ENCODE measurements at places on chromosomes 7 and 10.

- DNase-seq = no peak
Measured at GRCh38 chr10:96374004-96374403, 15.2 kb upstream of the OPALIN start.

DNA sequence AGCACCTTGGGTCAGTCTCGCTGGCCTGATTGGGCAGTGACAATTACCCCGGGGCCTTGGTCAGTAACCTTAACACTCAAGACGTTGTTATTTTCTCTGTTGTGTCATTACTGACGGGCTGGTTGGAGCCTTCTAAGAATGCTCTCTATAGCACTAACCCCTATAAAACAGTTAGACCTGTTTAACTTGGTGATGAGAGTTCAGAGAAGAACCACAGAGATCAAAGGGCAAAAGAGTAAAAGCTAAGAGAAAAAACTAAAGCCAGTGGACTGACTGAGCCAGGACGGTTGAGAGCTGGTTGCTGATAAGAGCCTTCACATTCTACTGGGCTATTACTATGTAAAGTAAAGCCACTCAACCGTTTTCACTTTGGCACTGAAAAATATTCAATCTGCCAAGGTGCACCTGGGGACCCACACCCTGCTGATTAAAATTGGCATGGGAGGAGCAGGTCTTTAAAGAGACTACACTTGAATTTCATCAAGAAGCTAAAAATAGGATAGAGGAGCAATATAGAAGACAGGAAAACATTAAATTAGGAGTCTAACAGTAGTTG lies 13.6 kb upstream of the ITGB1 start:
- DNase-seq = no peak

- no peak for DNase-seq
Measured at GRCh38 chr7:18357691-18358090, 137.9 kb upstream of the HDAC9 start.

GRCh38 chr10:11320809-11321520 lies 290.5 kb downstream of the USP6NL start:
- no peak for DNase-seq

DNA sequence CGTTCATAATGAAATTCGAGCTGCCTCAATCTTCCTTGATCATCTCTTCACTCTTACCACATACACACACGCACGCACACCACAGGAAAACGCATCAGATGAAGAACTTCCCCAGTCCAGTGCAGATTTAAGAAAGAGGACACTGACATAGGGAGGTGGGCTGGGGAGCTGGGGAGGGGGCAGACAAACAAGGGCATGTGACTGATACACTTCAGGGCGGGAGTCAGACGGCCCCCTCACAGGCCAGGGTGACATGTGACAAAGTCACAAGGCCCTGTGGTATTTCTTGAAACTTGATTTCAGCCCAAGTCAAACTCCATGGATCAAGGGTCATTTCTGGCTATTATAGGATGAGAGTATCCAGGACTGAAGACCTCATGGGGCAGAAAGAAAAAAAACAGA lies 82.6 kb downstream of the KCNMA1 start:
- DNase-seq = no peak

DNA sequence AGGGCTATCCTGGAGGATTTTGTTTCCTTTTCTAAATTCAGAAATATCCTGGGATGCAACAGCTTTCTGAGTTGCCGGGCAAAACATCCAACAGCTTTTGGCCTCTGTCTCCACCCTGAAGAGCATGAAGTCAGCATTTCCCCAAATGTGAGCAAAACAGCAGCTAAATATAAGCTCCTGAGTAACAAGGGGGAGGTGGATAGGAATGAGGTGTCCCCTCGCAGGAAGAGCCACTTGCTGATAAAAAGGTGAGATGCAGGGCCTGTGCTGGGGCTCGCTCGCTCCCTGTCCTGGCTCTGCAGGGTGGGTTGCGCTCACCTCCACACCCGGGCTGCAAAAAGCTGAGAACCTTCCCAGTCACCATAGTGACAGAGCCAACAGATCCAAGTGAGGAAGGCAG lies 264.3 kb downstream of the ZEB1 start:
- no peak for DNase-seq

DNA sequence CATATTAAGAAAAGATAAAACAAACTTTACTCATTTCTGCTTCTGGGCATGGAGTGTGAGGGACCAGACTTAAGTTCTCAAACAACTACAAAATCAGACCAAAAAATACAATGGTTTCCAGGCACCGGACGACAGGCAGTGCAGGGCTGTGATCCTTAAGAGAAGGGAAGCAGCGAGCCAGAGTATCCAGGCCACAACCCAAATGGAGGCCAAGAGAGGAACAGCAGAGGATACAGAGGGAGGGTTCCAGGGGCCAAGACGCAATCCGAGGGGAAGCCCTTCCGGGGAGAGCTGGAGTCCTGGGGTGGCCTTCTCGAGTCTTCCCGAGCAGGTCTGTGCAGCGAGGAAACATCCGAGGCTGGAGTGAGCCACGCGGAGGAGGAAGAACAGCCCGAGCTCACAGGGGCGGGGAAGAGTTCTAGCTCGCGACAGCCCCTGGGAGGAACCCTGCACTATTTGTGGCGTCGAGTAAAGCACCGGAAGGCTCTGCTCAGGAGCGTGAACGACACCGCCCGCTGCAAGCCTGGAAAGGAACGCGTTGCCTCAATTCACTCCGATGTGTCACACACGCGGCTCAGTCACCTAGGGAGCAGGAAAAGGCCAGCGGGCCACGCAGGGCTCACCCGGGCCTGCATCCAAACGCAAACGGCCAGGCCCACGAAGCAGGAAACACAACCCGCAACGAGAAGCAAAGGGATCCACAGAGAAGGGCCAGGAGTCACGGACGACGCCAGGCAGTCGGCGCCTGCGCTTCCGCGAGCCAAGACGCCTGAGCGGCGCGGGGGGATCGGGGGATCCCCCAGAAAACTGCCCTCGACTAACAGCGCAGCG lies 933 bp upstream of the RNF32 start:
- DNase-seq = peak; percentile 83

GRCh38 chr10:1709161-1709560 lies 28.2 kb downstream of the ADARB2 start:
- no peak for DNase-seq

GRCh38 chr7:76357475-76358010 lies 1.2 kb downstream of the YWHAG start:
- no peak for DNase-seq

GRCh38 chr7:51428217-51428887 lies 111.7 kb upstream of the COBL start:
- DNase-seq = no peak

DNA sequence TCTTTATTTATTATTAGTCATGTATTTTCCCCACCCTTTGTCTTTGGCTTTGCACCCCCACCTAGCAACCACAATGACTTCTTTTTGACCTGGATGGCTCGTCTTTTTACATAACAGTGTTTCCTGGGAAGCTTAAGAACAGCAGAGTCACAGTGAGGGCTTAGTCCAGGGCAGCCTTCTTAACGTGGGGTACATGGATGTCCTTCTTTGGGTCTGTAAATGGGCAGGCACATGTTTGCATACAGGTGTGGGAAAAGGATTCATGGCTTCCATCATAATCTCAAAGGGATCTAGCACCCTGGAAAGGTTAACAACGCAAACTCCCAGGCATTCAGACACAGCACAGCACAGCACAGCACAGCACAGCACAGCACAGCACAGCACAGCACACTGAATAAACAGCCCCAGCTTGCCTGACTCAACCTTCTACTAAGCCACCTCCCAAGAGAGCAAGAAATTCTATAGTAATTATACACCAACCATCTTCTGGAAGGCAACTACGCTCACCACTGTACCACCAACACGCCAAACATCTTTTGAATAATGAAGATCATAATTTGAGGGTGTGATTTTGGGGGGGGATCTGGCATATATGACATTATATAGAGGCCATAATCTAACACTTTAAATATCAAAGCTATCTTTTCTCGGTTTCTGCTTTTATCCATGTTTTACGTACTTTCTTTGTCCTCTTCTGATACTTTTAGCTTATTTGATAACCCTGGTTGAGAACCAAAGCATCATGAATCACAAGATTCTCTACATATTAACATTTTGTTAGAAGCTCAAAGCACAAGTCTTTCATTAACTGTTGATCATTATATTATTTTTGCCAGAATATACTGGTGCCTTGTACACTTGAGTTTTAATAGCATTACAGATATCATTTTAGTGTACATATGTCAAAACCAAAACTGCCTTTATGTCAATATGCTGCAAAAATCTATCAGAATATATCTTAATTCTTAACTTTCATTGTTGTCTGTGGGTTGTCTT lies 177.2 kb upstream of the KLF14 start:
- no peak for DNase-seq

- no peak for DNase-seq
Measured at GRCh38 chr10:6977398-6978186, 397.5 kb upstream of the PRKCQ start.

DNA sequence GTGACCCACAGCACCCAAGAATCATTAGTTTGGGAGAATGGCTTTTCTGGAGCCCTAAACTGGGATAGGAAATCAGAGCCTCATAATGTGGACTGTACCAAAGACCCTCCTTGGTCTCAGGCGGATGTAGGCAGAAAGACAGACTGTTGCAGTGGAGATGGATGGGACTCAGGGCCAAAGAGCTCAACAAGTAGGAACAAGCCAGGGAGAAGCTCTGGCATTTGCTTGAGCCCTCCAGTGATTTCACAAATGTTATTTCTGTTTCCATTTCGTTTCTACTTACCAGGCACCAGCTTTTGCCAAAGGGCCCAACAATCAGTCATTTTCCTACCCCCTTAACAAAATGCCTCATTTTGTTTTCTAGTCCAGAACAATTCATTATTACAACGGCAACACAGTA lies 762.7 kb downstream of the KCNMA1 start:
- DNase-seq = no peak

- no peak for DNase-seq
Measured at GRCh38 chr10:85319826-85320225, 991.4 kb downstream of the CCSER2 start.

GRCh38 chr7:41785265-41785664 lies 82.4 kb upstream of the INHBA start:
- DNase-seq = no peak

DNA sequence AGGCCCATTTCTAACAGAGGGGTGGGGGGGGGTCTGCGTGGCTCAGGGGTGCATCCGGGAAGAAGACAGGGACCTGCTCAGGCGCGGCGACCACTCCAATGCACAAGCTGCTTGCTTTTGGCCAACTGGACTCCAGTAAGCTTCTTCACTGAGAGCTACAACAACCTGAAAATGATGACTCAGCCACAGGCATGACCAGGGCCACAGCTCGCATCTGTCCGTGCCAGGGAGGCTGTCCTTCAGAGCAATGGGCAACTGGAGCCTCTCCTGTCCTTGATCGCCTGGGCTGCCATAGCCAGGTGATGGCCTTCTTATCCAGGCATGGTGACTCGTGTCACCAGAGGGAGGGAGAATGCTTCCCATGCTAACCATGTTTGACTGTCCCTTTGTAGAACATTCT lies 81.6 kb upstream of the RNF32 start:
- no peak for DNase-seq

GRCh38 chr7:115387137-115387536 lies 465.2 kb downstream of the MDFIC start:
- DNase-seq = no peak

GRCh38 chr10:1119501-1119900 lies 63.3 kb downstream of the WDR37 start:
- DNase-seq = no peak

- DNase-seq = no peak
Measured at GRCh38 chr10:48594371-48594770, 10.5 kb downstream of the ARHGAP22 start.

GRCh38 chr10:65911151-65911835 lies 1014.5 kb upstream of the LRRTM3 start:
- DNase-seq = no peak

- DNase-seq = no peak
Measured at GRCh38 chr10:17768957-17769356, 17.0 kb downstream of the TMEM236 start.

- no peak for DNase-seq
Measured at GRCh38 chr7:95430864-95431263, 4.0 kb downstream of the PON2 start.

DNA sequence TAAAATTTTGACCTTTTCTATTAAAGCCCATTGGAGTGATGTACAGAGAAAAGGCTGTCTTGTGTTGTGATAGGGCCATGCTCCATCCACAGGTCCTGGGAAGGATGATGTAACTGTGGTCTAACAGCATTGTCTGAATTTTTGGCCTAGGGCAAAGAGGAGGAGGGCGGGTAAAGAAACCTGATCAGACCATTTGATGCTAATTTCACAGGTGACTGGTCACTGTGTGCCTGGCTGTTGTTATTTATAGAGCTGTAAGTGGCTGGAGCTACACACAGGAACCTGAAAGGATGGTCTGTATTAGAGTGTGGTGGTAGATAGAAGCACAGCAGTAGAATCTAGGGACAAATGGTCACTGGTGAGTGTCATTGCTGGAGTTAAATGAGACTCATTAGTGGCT lies 182.1 kb downstream of the AUTS2 start:
- no peak for DNase-seq

- DNase-seq = no peak
Measured at GRCh38 chr10:13219685-13220670, 14.2 kb downstream of the UCMA start.

DNA sequence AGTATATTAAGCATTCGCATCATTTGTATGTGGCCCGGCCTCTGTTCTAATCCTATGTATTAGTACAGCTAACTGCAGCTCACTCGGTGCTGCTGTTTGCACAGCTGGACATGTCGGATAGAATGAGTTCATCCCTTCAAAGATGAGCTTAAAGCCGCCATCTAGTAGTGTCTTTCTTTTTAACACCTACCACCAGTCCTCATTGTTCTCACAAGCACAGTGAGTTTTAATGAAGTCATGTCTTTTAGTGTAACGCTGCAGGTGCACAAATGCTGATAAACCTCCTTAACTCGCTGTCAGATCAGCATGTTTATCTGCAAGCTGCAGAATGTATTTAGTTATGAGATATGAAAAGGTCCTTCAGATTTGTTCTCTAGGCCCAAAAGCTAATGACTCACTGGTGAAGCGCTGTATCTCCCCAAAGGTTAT lies 247.5 kb downstream of the MTERF1 start:
- no peak for DNase-seq

- DNase-seq = peak; percentile 66
Measured at GRCh38 chr10:42952931-42953683, 123.8 kb upstream of the RET start.

DNA sequence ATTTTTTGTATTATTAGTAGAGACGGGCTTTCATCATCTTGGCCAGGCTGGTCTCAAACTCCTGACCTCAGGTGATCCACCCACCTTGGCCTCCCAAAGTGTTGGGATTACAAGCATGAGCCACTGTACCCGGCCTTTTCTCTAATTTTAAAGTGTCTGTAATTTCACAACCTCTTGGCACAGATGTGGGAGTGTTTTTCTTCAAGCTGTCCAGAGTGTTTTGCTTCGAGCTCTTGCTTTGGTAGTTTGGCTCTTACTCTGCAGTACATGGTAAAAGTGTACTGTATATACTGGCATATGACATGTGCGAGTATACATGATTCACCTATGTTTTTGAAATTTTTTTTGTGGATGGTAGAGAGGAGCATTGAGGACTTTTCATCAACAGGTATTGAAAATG lies 9.8 kb downstream of the SRGN start:
- no peak for DNase-seq

DNA sequence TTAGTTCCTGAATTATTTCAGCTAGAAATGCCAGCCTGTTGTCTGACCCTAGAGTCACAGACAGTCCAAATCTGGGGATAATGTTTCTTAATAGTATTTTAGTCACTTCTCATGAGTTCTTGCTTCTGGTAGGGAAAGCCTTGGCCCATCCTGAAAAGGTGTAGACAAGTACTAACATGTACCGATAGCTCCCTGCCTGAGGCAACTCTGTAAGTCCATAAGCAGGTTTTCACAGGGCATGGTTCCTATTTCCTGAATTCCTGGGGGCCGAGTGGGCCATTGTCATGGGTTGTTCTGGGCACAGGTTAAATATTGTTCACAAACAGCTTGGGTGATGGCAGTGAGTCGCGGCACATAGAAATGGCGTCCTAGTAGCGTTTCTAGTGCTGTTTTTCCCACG lies 3.1 kb upstream of the ZNF117 start:
- DNase-seq = no peak

All from posterior vena cava (tissue), 2 donors.